Gastroesophageal sphincter (tissue), 4 donors: ENCODE measurements at places on chromosomes 3 and 15.

GRCh38 chr15:59532770-59533379 is 78.7 kb upstream of the GCNT3 start:
- ATAC-seq: no peak

- no peak for ATAC-seq
Measured at GRCh38 chr3:122515870-122516269, 1.1 kb upstream of the KPNA1 start.

DNA sequence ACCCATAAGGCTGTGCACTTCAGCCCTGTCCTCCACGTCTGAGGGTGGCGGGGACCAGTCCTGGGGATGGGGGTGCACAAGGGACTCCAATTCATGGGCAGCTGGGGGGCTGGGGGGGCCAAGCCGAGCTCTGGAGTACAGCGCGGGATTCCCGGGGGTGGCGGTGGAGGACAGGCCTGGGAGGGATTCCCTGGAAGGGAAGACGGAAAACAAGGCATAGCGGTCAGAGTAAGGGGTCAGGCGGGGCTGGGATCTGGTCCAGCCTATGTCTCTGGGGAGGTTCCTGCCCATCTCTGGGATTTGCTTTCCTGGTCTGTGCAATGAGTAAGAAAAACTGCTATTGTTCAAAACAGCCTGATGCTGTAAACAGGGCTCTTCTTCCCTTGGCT is 8.1 kb upstream of the IGDCC3 start:
- ATAC-seq: peak; percentile 72

DNA sequence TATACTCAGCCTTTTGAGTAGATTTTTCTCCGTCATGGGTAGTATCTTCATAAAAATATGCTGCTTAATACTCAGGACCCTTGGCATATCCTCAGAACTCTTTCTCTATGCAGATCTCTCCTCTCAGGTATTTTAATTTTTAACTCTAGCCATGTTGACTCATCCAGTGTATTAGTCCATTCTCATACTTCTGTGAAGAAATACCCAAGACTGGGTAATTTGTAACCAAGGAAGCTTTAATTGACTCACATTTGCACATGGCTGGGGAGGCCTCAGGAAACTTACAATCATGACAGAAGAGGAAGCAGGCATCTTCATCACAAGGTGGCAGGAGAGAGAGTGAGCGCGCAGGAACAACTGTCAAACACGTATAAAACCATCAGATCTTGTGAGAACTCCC is 129.3 kb upstream of the CD96 start:
- no peak for ATAC-seq

DNA sequence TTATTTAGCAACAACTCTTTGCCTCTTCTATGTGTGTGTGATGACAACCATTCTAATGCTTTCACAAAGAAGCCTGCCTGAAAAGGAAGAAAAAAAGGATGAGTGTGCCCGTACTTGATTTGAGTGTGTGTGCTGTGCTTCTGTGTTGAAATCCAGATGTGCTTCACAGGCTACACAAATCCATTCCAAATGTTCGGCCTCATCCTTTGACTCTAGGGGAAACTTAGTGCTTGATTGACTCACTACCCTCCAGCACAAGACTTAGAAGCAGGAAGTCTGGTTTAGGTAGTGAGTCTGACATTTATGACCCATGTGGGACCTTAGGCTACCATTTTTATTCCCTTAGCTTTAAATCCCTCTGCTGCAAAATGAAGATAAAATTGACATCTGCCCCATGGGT is 108.8 kb upstream of the PLAAT1 start:
- no peak for ATAC-seq

- no peak for ATAC-seq
Measured at GRCh38 chr3:167787440-167787839, 51.9 kb downstream of the SERPINI1 start.

- no peak for ATAC-seq
Measured at GRCh38 chr3:186532598-186533072, 11.5 kb downstream of the CRYGS start.

DNA sequence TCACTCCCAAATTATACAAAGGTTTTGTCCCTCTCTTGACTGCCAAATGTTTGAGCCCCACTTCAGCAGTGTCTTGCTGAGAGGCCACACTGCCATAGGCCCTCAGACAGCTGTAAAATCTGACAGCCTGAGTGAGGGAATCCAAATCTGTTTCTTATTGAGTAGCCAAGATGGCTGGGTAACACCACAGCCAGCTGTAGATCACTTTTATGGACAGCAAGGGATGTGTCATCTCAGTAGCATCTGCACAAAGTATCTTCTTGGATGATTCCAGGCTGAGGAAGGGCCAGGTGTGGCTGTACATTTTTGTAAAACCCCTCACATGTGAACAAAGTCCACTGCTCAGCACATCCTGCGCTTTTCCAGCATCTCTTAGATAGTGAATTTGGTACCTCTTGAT is 237.0 kb upstream of the LRTM1 start:
- ATAC-seq: no peak
